ENCODE measurements at places on chromosomes 11 and 22.

DNA sequence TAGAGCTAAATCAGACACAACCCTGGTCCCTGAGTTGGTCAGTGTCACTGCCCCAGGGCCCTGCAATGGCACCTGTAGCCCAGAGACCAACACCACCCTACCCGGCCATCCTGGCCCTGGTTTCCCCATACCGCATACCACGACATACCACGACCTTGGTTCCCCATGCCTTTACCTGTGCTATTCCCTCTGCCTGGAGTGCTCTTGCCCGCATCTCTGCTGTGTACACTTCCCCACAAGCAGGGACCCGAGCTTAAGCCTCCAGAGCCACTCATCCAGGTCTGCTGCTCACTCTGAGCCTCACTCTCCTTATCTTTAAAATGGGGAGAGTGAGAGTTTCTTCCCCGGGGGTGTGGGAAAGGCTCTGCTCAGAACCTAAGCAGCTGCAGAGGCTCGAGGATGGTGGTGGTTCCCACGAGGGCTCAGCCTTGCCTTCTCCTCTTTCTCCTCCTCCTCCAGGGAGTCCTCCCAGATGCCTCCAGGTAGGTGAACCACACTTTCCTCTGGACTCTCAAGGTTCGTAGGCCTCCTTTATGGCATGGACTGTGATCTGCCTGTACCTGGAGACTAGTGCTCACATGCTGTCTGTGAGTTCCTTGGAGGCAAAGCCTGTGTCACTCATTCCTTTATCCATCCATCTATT, 48.1 kb downstream of the WNT7B start:
- no peak for DNase-seq

GRCh38 chr11:112410325-112410724, 149.7 kb upstream of the PLET1 start:
- DNase-seq = no peak

DNA sequence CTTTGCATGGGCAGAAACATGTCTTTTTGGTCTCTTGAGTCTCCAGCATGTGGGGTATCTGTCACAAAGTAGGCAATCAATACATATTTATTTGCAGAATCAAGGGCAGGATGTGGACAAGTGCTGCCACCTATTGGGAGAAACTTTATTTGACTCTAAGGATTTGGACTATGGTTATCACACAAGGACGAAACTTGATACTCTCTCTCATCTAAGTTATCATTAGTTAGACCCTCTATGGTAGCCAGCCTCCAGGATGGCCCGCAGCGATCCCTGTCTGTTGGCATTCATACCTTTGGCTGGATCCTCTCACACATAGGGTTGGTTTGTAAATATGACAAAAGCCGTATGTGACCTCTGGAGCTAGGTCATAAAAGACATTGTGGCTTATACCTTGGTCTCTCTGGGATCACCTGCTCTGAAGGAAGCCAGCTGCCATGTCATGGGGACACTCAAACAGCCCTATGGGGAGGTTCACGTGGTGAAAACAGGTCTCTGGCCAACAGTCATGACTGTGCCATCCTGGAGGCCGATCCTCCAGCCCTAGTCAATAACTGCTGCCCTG, 1.1 kb upstream of the FBXO7 start:
- DNase-seq = no peak

DNA sequence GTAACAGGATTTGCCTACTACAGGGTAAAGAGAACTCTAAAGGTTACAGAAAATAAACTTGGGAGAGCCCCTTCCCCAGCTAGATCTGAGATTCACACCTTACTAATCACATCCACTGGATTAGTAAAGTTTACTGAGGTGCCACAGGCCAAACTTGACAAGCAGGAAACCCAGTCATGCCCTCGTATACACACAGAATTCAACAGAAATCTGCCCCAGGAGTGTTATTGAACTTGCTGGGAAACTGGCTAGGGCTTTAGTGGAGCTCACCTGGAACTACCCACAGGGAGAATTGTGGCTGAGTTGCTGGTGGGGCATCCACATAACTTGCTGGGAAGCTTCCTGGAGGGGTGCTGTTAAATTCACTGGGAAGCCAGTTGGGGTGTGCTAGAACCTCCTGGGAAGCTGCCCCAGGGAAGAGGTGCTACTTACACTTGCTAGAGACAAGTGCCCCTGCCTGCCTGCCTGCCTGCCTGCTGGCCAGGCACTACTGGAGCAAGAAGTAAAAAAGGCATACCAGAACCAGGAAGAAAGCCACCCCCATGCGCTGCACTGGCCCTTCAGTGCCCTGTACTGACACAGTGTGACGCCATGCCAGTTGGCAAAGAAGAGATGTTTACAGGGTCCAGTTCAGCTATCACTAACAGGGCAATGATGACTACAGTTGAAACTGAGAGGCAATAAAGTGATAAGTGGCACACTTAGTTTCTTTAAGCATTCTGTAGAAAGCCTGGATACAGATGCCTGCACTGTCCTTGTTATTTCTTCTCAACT, 106.5 kb downstream of the ALX4 start:
- no peak for DNase-seq

DNA sequence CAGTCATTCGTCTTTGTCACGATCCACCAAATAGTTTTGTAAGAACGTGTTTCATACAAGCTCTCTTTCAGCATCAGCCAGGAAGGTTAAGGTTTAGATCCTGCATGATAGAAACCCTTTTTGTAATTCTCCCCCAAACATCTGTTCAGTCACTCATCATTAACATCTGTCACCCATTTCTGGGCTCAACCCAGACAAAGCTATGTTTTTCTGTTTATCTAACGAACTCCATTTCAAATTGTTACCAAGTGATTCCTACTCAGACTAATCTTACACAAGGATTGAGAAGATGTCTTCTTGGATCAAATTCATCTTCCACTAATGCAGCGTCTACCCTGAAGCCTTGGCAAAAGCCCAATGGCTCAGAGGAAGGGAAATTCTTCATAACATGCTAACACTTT, 58.8 kb downstream of the FZD4 start:
- DNase-seq = no peak

DNA sequence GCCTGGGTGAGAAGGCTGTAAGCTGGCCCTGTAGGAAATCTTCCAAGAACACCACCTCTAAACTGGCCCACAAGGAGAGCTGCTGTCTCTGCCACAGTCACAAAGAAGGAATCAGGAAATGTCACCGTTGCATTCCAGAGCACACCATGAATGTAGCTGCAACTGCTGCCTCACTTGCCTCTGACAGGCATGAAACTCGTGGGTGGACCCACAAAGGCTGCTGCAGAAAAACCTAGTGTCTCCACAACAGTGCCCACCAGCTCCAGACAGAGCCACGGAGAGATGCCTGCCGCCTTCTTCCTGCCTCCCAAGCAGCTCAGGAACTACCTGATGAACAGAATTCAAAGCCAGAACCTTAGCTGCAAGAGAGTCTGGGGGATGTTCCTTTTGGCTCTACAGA, 10.5 kb downstream of the DNAJB13 start:
- no peak for DNase-seq

DNA sequence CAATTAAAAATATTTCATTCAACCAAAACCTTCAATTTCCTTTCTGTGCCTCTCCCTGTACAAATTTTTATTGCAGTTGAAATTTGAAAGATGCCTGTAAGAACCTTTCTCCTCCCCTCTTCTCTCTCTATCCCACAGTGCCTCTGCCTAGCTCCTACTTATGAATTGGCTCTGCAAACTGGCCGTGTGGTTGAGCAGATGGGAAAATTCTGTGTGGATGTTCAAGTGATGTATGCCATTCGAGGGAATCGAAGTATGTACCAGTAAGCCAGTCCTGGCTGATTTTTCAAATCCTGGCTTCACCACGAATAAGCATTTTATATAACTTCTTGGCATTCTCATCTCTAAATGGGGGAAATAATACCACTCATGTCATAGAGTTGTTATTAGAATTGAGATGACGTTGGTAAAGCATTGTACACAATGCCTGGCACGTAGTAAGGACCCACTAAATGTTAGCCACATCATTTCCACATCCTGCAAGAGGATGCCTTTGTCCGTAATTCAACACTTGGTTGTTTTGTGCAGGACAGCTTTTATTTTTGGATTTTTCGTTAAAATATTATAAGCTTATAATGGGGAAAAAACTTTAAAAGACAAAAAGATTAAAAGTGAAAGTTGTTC, 6.0 kb downstream of the DDX25 start:
- no peak for DNase-seq

DNA sequence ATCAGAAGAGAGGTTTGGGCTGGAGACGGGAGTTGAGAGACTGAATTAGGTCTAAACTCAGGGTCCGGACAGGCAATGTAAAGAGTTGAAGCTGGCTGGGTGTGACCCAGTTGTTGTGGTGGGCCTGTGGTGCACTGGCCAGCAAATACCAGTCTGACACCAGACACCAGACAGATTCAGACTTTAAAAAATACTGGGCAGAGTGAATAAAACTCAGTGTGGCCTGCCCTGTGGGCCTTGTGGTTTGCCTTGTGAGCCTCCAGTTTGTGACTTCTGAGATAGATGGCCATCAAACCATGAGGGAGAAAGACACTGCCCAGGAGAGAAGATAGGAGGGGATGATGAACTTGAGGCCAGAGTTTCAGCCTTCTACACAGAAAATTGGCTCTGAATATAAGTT, 25.8 kb downstream of the RCN1 start:
- no peak for DNase-seq

- DNase-seq = no peak
Measured at GRCh38 chr11:75524665-75525432, 892 bp downstream of the GDPD5 start.

- DNase-seq = no peak
Measured at GRCh38 chr11:95242091-95242844, 11.3 kb upstream of the SESN3 start.

- no peak for DNase-seq
Measured at GRCh38 chr11:19907839-19908238, 195.2 kb downstream of the NAV2 start.

DNA sequence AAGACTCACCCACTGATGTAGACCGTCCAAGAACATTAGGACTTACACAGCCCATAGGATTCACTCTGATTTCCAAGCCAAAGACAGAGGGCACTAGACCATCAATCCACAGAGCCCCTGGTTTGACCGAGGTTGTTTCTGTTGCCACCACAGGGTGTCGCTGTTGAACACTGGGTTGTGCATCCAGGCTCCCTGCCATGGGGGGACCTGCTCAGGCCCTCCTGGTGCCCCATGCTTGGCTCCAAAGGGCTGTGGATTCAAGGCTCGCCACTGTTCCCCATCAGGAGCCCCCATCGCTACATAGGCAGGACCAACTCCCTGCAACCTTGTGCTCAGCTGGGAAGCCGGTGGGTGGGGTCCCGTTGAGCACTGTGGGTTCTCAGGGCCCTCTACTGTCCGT, 128.0 kb upstream of the ANO1 start:
- DNase-seq = no peak

- no peak for DNase-seq
Measured at GRCh38 chr11:7619322-7619721, 54.0 kb downstream of the CYB5R2 start.

- no peak for DNase-seq
Measured at GRCh38 chr11:60265373-60266214, 14.9 kb upstream of the MS4A4A start.

- no peak for DNase-seq
Measured at GRCh38 chr11:4713241-4713640, 8.7 kb downstream of the MMP26 start.

DNA sequence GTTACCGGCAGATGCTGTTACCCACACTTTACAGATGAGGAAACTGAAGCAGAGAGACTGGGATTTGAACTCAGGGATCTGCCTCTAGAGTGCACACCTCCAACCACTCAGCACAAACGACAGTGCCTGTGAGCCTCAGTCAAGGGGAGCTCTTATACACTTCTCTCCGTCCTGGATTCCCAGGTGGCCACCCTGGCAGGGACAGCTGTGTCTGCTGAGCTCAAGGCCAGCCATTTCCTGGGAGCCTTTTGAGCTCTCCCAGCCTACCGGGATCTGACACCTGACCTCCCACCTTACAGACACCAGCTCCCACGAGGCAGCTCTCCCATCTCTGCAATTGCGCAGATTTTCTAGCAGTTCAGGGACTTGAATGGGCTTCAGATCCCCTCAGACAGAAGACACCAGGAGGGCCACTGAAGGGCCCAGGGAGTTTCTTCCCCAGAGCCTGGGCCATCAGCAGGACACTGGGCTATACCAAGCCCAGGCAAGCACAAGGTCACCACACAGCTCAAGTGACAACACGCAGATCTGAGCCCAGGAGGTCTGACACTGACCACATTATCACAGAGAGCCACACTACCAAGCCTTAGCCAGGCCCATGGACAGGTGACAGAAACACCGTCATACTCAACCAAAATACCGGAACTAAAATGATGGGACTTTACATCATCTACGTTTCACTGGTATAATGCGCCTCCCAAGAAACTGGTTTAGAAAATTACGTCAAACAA, 17.1 kb downstream of the PDGFB start:
- no peak for DNase-seq

- DNase-seq = no peak
Measured at GRCh38 chr11:46721286-46721685, 2.3 kb downstream of the F2 start.

DNA sequence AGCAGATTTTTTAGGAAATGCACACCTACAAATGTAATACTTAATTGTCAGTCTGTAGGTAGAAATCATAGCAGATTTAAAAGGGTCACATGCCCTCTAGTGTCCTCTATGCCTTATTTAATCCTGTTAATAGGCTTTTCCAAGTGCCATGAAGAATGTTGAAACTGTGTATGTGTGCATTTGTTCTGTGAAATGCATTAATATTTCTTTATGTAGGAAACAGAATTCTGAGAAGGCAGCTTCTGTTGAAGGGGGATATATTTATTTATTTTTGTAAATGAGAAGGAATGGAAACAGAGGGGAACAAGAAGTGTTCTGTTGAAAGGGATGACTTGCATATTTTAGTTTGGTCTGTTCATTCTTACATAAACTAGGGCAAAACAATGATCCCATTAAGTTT, 51.0 kb downstream of the SVIP start:
- DNase-seq = no peak

GRCh38 chr11:65065851-65066250, 7.5 kb upstream of the NAALADL1 start:
- no peak for DNase-seq

GRCh38 chr11:65417702-65418430, 4.7 kb upstream of the NEAT1 start:
- DNase-seq = no peak

- DNase-seq = no peak
Measured at GRCh38 chr11:13042873-13043342, 33.8 kb downstream of the RASSF10 start.
